ENCODE measurements at places on chromosomes 5 and 9.

DNA sequence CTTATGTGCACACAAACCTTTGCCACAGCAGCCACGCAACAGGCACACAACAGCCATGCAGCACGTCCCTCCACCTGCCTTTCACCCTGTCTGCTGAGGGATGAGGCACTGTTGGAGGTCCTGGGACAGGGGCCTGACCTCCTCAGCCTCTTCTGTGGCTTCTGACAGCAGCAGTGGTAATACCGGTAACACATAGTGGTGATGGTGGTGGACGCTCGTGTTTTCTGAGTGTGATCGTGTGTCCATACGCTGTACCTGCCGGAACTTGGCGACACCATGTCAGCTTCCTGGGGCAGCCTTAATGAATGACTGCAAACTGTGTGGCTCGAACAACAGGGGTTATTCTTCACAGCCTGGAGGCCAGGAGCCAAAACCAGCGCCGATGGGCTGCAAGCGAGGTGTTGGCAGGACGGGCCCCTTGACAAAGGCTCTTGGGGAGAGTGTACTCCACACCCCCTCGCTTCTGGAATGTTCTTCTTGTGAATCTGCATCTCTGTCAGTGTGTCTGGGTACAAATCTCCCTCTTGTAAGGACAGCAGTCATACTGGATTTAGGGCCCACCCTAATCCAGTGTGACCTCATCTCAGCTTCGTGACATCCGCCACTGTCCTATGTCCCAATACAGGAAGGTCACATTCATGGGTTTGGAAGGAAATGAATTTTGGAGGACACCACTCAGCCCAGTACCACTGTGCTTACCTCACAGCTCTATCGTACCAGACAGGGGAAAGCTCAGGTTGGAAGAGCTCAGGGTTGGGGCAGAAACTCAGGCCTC is 55.3 kb upstream of the EXOC3 start:
- no peak for DNase-seq

DNA sequence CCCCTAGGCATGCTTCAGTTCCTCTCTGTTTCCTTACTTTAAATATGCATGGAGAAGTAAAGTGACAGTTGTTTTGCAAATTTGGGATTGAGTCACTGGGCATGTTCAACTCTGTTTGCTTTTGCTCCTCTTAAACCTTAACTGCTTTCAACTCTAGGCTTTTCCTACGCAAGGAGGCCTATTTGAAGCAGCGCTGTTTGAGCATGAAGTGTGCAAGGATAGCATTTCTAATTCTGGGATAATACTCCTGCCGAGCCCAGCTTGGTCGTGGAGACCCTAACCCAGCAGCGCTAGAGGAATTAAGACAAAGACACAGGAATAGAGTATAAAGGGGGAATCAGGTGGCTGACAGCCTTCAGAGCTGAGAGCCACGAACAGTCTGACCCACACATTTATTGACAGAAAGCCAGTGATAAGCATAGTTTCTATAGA is 803.4 kb upstream of the CDH10 start:
- DNase-seq = no peak

DNA sequence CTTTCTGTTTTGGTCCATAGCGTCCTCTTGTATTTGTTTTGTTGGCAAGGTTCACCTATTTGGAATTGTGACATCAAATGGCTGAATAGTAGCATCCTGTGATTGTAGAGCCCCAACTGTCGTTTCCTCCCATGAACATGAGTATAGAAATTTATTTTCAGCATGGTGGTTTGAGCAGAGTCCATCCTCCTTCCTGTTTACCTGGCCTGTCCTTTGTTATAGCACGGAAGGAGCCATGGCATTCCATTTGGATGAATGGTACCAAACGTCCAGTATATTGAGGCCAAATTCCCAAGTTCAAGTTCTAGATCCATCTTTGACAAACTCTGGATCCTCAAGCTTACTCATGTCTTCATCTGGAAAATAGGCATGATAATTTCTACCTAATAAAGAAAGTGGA is 16.8 kb downstream of the RASGRF2 start:
- no peak for DNase-seq

DNA sequence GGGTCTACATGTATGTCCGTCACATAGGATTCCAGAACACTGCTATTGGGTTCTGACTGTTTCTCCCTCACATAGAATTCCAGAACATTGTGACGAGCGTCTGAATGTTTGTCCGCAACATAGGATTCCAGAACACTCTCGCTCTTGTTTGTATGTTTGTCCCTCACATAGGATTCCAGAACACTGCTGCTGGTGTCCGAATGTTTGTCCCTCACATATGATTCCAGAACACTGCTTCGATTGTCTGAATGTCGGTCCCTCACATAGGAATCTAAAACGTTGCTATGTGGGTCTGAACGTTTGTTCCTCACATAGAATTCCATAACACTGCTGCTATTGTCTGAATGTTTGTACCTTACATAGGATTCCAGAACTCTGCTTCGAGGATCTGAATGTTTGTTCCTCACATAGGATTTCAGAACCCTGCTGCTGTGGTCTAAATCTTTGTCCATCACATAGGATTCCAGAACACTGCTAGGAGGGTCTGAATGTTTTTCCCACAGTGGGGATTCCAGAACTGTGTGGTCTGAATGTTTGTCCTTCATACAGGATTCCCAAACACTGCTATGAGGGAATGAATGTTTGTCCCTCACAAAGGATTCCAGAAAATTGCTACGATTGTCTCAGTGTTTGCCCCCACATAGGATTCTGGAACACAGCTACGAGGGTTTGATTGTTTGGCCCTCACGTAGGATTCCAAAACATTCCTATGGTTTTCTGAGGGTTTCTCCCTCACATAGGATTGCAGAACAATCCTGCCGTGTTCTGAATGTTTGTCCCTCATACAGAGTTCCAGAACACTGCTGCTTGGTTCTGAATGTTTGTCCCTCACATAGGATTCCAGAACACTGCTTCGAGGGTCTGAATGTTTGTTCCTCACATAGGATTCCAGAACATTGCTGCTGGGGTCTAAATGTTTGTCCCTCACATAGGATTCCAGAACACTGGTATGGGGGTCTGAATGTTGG is 220.5 kb downstream of the FOXD4L6 start:
- DNase-seq = no peak

Data from T1000 (cell line).